ENCODE measurements at places on chromosomes 1 and 21. TPM values are rescaled to one million over a fixed set of nuclear protein-coding genes. Genes with fewer than 3 reads are reported as not detected.

CNKSR1 gene
- total RNA-seq, result 0.84 TPM

PRAMEF2 gene
- not detected for total RNA-seq

ROR1 gene
- total RNA-seq, result not detected

FMO1 gene
- not detected for total RNA-seq

SRM gene
- total RNA-seq, result 347 TPM

FAM177B gene
- not detected for total RNA-seq

MTMR11 gene
- 1.9 TPM for total RNA-seq

C1QB gene
- total RNA-seq, result not detected

SPRR1A gene
- not detected for total RNA-seq

MROH9 gene
- total RNA-seq, result not detected

SPOCD1 gene
- not detected for total RNA-seq

CELA2B gene
- not detected for total RNA-seq

GNAT2 gene
- total RNA-seq, result 1.4 TPM

LCK gene
- 294 TPM for total RNA-seq

ESPN gene
- total RNA-seq, result 0.23 TPM

All from activated CD8-positive, alpha-beta memory T cell treated with anti-CD3 and anti-CD28 coated beads for 36 hours (primary cell).